ENCODE measurements at places on chromosomes 16 and 17.

DNA sequence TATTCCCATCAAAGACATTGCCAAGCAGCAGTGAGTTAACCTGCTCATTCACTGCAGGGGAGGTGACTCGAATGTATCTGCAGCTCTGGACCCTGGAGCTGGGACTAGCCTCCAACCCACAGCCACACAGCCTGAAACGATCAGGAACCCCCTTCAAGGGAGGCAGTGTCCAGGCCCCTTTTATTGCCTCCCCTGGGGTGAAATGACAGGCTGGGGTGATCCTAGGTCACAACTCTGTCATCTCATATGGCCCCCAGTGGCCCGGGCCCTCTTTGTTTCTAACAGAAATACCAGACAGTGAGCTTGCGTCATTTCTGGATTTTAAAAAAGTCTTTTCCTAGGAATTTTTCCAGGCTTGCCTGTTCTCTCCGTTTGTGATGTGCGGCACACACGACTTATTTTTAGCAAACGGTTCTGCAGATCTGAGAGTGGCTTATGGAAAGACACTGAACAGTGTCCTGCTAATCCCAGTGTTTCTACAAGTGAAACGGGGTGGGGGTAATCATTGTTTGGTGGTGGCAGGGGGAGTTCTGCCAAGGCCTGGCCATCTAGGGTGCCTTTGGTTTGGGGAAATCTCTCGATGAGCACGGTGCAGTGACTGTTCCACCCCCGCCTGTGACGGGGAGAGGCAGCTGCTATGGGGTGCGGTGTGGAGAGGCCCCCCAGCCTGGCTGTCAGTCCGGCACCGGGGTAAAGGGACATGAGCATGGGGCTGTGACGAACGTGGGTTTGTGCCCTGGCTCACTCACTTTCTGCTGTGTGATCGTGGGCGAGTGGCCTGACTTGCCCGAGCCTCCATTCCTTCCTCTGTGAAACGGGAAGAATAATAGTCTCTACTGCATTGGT, 27.2 kb downstream of the NAGPA start:
- DNase-seq, result no peak

DNA sequence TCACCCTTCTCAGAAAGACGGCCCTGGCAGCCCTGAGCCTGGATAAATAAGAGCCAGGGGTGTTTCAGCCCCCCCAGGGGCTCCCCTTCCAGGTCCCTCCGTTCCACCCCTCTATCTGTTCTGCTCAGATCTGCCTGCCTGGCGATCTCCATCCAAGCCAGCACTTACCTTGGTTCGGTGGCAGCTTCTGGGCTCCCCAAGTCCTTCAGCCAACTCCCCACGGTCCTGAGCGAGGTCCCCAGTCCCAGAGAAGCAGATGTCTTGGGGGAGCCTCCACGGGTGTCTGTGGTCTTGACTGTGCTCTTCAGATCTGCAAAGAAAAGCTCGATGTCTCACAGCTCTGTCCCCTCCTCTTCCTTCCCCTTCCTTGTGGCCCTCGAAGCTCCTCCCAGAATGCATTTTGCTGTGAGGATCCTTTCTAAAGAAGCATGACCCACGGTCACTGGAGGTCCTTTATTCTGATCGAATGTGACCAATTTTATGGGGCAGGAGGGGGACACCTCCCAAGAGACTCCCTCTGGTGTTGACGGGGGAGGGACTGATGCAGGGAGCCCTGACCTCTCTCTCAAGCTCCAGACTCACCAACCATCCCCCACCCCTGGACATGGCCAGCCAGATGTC, at the start of gene PIK3R6:
PIK3R6 (minus strand) TSS at position 314 of the 621 bp plus-strand sequence. CDS start 17,880 bp downstream, outside the sequence.
- no peak for DNase-seq

DNA sequence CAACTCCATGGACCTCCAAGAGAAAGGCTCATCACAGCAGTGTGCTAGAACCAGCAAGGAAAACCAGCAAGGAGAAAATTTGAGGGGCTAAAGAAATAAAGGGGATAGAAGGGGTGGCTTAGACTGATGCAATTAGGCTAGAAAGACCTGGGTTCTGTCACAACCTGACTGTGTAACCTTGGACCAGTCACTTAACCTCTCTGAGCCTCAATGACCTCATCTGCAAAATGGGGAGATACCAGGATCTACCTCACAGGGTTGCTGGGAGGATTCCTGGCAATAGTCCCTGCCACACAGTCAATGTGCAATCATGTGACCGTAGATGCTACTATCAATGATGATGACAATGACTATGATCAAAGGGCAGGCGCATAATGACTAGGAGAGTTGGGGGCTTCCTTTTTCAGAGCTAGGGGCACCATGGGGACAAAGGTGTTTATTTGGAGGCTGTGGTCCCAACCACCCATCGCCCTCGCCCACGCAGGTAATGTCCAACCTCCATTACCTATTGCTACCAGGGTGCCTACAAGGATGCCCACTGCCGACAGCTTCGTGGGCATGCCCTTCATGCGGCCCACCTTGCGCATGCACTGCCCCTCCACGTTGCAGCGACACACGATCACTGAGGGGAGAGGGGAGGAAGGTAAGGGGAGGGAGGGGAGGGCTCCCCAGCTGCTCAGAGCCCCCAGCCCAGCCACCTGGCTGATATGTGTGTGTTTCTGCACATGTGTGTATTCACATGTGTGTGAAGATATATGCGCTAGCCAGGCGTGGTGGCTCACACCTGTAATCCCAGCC, 9.7 kb downstream of the CDH16 start:
- DNase-seq, result no peak

DNA sequence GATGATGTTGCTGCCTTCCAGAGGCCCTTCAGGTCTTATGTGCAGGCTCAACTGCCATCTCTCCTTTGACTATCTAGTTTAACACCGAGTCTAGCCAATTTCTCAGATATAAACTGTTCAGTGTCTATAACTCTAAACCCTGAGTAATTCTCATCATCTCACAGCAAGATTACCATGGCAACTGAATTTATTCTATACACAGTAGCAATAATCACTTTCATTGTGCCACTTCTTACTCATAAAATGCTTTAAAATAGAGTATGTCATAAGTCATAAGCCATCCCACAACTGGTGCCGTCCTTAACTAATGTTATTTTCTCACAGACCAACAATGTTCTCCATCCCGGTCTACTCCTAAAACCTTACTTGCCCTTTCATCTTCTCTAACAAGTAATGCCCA, 45.0 kb downstream of the SYNRG start:
- DNase-seq, result no peak

- no peak for DNase-seq
These were observed 1496.5 kb upstream of the GOT2 start for GRCh38 chr16:60230666-60231065.

GRCh38 chr17:10557422-10557821, 8.0 kb upstream of the MYH2 start:
- DNase-seq, result no peak

DNA sequence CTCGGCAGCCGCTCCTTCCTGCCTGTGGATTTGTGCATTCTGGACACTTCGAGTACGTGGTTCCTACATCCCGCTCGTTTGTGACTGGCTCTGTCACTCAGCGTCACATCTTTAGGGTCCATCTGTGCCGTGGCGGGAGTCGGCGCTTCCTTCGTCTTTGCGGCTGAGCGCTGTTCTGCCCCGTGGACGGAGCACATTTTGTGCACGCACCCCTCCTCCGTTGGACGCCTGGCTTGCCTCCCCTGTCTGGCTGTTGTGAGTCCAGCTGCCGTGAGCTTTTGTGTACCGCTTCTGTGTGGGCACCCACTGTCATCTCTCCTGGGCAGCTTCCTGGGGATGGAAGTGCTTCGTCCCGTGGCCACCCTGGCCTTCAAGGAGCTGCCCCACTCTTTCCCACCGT, 6.4 kb downstream of the ZNF469 start:
- DNase-seq, result no peak

- no peak for DNase-seq
These were observed 51.5 kb downstream of the B9D1 start for GRCh38 chr17:19311016-19311415.

GRCh38 chr17:66957951-66958579, 6.4 kb upstream of the CACNG4 start:
- DNase-seq, result no peak

GRCh38 chr16:89024546-89025060, 47.6 kb upstream of the CBFA2T3 start:
- no peak for DNase-seq

DNA sequence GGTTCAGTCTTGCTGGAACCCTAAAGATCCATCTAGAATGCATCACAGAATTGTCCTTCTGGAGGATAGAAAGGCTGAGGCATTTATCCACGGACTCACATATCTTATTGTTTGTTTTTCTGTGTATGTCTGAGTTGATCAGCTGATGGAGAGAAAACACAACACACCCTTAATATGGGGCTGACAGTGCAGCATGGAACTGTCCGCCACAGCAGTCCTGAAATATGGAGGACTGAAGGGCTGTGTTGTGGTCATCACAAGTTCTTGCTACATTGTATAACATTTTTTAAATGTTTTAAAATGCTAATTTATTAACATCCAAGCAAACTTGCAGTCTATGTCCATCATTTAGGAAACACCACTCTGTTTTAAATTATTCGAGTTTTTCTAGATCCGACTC, 448.9 kb upstream of the ERCC4 start:
- DNase-seq, result no peak

- no peak for DNase-seq
These were observed 2.5 kb downstream of the CISD3 start for GRCh38 chr17:38732376-38733281.

DNA sequence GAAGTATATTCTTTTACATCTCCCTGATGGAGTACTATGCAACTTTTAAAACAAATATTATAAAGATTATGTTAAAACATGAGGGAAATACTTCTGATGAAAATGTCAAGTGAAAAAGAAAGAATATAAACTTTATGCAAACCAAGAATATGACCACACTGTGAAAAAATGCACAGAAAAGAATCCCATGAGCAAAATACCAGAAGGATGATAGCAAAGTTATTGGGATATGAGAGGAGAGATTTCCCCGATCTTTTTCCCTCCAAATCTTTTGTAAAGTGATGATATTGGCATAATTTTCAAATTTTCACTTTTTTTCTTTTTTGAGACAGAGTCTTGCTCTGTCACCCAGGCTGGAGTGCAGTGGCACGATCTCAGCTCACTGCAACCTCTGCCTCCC, 36.6 kb upstream of the SMURF2 start:
- no peak for DNase-seq

GRCh38 chr17:28545787-28546415, 6.5 kb downstream of the UNC119 start:
- DNase-seq, result no peak

GRCh38 chr16:58699151-58699550, 14.6 kb upstream of the SLC38A7 start:
- DNase-seq, result no peak

- DNase-seq, result no peak
These were observed 52.2 kb downstream of the CCT6B start for GRCh38 chr17:34909040-34909439.

DNA sequence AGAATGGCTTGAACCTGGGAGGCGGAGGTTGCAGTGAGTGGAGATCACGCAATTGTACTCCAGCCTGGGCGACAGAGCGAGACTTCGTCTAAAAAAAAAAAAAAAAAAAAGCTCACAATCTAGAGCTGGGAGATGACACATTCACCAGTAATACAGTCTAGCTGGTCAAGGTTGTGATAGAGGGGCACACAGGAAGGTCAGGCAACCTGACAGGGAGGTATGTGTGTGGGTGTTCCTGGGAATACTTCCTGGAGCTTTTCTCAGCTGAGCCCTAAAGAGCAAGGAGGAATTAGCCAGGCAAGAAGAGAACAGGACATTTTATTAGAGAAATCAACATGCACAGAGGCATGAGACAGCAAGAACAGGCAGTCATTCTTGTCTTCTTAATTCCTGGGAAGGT, 216.7 kb downstream of the SHISA9 start:
- DNase-seq, result no peak

- no peak for DNase-seq
These were observed 103.3 kb downstream of the CA4 start for GRCh38 chr17:60253048-60253447.

- no peak for DNase-seq
These were observed 260.4 kb downstream of the CEP112 start for GRCh38 chr17:65931246-65932149.

GRCh38 chr16:74026373-74027281, 270.0 kb upstream of the PSMD7 start:
- no peak for DNase-seq

DNA sequence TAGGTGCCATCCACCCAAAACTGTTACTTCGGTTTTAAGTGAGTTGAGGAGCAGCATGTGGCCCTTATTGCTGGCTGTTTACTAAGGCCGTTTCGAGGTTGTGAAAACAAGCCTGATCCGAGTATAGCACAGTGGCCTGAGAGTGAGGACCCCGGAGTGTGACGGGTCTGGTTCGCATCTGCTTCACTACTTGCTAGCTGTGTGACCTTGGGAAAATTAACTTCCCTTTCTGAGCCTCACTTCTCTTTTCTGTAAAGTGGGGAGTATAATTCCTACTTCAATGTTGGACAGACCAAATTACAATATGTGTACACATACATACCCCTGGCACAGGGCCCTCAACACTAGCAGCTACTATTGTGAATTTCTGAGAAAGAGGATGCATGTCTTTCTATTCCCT, 11.7 kb upstream of the HEATR6 start:
- no peak for DNase-seq

- no peak for DNase-seq
These were observed 25.0 kb upstream of the SLC38A8 start for GRCh38 chr16:84067640-84068039.

GRCh38 chr17:80664217-80664790, 119.7 kb downstream of the RPTOR start:
- DNase-seq, result no peak

- DNase-seq, result no peak
These were observed 83.2 kb upstream of the TOB1 start for GRCh38 chr17:50949128-50949988.

DNA sequence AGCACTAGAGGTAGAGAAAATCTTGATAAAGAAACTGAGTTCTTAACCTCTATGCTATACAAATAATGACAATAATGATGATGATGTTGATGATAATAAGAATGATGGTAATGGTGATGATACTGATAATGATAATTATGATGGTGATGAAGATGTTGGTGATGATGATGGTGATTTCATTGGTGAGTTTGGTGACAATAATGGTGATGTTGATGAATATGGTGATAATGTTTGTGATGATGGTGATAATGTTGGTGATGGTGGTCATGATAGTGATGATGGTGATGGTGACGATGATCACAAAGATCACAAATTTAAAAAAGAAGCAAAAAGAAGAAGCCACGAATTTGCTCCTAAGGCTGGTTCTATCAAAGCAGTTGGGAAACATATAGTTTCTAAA, 519.0 kb upstream of the C16orf82 start:
- DNase-seq, result no peak

DNA sequence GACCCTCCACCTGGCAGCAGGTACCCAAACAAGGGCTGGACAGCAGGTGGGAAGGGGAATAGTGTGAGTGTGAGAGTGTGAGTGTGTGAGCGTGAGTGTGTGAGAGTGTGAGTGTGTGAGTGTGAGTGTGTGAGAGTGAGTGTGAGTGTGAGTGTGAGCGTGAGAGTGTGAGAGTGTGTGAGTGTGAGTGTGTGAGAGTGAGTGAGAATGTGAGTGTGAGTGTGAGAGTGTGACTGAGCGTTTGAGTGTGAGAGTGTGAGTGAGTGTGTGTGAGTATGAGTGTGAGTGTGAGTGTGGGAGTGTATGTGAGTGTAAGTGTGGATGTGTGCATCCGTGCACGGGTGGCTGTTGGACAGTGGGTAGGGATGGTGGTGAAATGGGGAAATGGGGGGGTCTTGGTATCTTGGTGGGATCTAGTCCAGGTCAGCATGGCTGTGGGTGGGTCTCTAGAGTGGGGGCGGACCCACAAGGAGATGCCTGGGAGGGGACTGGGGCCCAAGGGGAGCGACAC, 408 bp downstream of the ADGRG1 start:
- DNase-seq, result no peak

Data from stimulated activated CD4-positive, alpha-beta T cell treated with anti-CD3 and anti-CD28 coated beads, Interleukin-12 subunit alpha, Interleukin-12 subunit beta, amount 100 ng/mL, for 24 hours (primary cell).